ENCODE measurements at places on chromosomes 12 and 14.

DNA sequence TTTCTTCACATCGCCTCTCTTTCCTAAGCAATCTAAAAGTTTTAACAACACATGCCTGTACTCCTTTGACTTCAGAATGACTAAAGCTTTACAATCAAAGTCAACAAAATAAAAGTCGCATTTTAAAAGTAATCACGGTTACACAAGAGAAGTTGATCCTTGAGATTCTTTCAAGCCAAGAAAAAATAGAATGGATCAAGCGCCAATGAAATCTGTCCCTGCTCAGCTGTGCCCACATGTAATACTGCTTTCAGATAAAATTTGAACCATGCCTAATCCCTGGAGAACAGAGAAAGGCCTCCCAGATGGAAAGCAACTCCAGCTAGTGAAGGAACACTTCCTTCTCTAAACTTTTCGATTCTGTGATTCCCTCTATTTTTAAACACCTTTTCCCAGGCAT is 113.1 kb downstream of the FBXL14 start:
- DNase-seq: no peak

GRCh38 chr14:92276074-92276473 is 46.9 kb upstream of the SLC24A4 start:
- no peak for DNase-seq

DNA sequence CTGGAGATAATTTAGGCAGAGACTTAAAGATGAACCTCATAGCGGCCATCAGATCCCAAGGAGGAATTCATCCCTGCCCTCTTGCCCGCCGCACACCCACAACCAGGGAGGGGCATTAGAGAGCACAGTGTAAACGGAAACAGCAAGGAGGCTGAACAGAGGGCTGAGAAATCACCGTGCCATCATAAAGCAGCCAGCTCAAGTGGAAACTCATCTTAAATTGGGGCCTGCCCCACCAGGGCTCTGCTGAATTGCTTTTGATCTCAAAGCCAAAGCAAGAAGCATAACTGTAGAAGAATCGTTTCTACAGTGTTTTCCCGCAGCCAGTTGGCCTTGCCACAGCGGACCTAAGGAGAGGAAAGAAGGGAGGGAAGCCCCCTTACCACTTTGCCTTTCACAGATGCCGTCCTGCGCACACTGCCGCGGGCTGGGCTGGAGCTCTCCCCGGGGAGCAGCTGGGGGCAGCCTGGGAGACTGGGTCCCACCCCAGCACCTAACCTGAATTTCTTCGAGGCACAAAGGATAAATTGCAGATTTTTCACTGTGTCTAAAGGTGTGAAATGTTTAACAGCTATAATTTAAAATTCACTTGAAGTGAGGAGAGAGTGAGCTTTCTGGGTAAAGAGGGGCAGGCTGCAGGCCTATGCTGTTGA is 51.8 kb upstream of the MMP17 start:
- no peak for DNase-seq

DNA sequence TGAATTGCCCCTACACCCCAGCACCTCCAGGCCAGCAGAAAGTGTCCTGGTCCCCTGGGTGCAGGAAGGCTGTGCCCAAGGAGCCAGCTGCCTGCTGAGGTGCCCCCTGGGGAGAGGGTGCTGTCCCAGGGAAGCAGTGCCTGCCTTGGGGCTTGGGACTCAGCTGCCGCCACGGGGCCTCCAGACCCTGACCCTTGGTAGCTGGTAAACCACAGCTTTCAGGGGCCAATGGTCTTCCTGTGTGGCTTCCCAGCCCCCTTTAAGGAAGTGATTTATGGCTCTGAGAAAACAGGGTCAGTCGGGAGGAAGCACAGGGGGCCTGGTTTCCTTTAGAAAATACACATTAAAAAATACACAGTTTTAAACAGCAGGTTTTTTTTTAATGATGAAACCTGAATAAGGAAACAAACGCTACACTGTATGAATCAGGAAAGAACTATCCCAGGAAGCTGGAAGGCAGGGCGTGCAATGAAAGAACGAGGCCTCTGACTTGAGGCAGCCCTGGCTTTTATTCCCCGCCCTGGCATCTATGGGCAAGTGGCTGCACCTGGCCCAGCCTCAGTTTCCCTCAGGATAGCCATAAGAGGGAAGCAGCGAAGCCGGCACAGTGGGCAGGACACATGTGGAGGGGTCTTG is 40.6 kb upstream of the EML1 start:
- DNase-seq: peak; percentile 88

- no peak for DNase-seq
These were observed 46.0 kb downstream of the SCN8A start for GRCh38 chr12:51636986-51637385.

GRCh38 chr12:101745481-101745880 is 6.2 kb upstream of the SYCP3 start:
- DNase-seq: no peak

GRCh38 chr14:66066981-66067776 is 419.0 kb upstream of the CCDC196 start:
- no peak for DNase-seq

GRCh38 chr12:63905544-63905943 is 61.0 kb downstream of the SRGAP1 start:
- DNase-seq: no peak

DNA sequence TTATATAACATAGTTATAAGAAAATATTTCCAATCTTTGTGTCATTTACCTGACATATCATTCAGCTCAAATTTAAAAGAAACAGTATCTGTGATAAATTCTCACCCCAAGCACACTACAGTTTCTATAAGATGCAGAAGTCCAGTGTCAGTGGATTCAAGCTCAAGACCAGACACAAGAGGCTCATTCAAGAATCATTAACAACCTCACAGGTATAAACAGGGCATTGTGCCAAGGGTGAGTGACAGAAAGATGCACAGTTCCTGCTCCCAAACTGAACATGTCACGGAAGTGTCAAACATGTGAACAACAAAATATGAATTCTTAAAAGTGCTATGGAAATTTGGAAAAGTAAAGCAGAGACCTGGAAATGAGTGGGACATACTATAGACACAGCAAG is 12.8 kb downstream of the ATP2B1 start:
- no peak for DNase-seq
